ENCODE measurements at places on chromosomes 16 and 17. TPM values are rescaled to one million over a fixed set of nuclear protein-coding genes. Genes with fewer than 3 reads are reported as not detected.

The C17orf78 gene
- not detected for total RNA-seq

The TMEM92 gene
- total RNA-seq, result not detected

DNA sequence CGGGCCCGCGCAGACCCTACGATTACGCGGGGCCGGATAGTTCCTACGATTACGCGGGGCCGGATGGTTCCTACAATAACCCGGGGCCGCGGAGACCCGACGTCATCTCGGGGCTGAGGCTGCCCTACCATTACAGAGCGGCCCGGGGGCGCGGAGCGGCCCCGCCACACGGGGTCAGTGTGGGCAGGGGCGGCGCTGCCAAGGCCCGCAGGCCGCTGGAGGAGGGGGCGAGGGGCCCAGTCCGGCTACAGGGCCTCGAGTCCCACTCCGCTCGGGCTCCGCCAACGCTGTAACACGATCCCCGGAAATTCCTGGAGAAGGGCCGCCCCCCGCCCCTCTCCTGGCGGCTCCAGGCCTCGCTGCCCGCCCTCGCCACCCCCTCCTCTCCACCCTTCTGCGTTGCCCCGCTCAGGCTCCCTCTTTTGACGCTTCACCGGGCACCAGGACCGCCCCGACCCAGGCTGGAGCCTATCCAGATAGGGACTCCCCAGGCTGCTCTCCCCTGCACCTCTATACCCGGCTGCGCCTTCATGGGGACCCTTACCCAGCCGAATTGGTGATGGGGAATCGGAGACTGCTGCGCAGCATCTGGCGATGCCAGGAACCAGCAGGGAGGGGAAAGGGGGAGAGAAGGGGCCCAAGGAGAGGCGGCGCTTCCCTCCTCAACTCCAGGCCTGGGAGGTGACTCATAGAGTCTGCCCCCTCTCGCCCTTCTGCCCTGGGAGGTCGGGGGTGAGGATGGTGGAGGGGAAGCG is at the start of gene RAB34:
TSS of gene RAB34 (minus strand) at position 291 of the 755 bp plus-strand sequence. CDS start 602 bp downstream, outside the sequence.
- H3K36me3 ChIP-seq, result no peaks in the 10 kb centered on the region
- peaks cover 42% of the 10 kb centered on the region for H3K27me3 ChIP-seq
- H3K4me3 ChIP-seq, result no peak within 1 kb of the TSS
- H3K27ac ChIP-seq, result no peak within 1 kb of the TSS
- DNase-seq, result no peak

GRCh38 chr16:53580038-53580802 is 77.2 kb upstream of the AKTIP start:
- no peaks in the 10 kb centered on the region for H3K36me3 ChIP-seq
- no peaks in the 10 kb centered on the region for H3K27me3 ChIP-seq
- DNase-seq, result no peak
- H3K4me1 ChIP-seq, result no peaks in the 10 kb centered on the region
- no peak overlapping the region for H3K27ac ChIP-seq
- no peak overlapping the region for H3K4me3 ChIP-seq

DNA sequence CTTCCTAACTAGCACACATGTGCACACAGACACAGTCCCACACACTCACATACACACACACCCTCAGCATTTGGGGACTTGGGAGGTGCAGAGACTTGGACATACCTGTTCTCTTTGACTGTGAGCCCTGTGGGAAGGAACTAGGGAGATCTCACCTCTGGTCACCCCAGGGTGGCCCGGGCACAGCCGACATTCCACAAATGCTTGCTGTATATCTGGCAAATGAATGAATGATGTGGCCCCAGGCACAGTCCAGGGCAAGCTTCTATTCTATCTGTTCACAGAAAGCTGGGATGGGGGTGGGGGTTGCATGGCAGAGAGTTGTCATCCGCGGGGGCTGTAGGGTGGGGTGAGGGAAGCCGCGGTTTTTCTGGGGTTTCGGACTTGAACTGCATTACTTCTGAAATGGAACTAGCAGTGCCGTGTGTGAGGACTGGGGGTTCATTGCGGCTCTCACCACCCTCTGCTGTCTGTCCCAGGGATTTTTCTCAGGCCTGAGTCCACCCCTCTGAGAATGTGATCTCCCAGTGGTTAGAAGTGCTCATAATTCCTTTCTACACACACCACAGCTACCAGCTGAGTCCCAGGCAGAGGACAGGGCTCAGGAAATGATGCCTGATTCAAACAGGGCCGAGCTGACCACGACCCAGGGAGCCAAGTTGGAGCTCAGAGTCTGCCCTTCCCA is 3.3 kb upstream of the RIPOR1 start:
- H3K4me3 ChIP-seq, result no peak overlapping the region
- peaks cover 6% of the 10 kb centered on the region for H3K4me1 ChIP-seq
- no peak overlapping the region for H3K27ac ChIP-seq
- DNase-seq, result no peak

DNA sequence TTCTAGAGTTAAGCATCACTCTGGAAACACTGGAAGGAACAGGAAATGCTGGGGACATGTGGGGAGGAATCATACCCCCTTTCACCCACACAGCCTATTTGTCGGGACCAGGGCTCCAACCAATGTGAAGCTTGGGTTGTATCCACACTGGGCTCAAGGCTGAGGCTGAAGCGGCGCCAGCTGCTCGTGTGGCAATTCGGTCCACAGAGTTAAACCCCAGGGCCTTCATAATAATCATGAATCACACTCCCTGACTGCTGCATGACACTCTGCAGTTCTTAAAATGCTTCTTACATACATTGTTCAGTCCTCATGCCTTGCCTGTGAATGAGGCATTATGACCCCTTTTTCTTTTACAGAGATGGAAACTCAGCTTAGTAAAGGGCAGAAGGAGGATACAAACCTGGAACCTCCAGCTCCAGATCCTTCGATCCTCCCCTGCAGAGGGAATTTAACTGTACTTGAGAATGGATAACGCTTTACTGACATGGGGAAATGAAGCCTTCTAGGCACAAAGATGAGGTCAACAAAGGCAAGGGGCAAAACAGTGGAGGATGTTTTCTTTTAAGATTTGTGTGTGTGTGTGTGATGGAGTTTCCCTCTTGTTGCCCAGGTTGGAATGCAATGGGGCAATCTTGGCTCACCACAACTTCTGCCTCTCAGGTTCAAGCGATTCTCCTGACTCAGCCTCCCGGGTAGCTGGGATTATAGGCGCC is 72.7 kb downstream of the SOX9 start:
- H3K27me3 ChIP-seq, result no peaks in the 10 kb centered on the region
- H3K4me3 ChIP-seq, result no peak overlapping the region
- no peak overlapping the region for H3K27ac ChIP-seq
